SIG-M5 (cell line): ENCODE measurements at places on chromosomes 2 and 18.

DNA sequence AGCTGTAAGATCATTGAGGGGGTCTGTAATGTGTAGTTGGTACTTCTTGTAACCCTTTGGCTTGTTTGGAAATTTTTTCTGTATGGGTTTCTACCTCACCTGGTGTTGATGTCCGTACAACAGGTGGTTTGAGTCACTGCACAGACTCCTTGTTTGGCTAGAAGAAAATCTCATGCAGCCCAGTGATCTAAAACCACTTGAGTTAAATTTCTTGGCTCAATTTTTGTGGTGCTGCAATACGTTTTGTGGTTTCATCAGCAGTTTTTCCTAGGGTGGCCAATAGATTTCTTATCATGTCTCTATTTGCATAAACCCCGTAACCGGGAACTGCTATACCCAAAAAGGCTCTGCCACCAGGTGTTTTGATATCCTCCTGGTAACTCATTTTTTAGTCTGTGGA, 43.4 kb downstream of the CERS6 start:
- DNase-seq: no peak

- no peak for DNase-seq
Observed at GRCh38 chr2:106137731-106138521, 56.2 kb downstream of the UXS1 start.

DNA sequence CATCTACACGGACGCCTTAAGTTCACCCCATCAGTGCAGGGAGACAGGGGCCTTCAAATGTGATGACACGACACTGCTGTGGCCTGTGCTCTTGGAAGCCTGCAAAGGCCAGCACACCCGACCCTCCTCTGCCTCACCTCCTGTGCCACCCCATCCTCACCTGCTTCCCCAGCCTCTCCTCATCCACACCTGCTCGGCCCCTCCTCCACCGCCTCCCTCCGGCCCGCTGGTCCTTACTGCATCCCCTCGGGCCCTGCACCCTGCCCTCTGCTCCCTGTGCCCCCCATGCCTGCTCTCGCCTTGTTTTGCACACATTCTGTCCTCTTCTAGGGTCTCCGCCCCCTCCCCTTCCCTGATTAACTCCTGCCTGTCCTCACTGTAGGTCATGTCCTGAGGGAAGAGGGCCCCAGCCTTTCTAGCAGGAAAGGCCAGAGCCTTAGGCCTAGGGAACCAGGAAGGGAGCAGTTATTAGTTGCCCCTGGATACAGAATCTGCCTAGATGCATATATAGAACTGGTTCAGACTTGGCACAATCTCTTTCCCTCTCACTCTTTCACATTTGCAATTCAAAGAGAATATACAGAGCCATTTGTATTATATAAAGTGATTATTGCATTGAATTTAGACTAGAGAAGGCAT, 39.4 kb downstream of the TRAPPC12 start:
- no peak for DNase-seq

DNA sequence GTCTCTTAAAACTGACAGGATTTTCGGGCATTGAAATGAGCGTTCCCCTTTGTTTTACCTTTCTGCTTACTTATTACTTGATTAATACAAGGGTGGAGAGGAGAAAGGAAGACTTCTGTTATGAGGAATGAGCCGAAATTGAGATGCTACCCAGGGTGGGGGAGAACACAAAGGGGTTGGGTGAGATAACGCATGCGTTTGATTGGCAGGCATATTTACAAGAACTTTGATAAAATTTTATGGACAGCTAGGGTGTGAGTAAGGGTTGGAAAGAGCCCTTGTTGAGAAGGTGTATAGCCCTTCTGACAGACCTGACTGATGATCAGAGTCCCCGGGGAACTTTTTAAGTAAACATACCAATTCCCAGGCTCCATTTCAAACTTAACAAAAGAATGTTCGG, 1.8 kb downstream of the RNF138 start:
- no peak for DNase-seq

DNA sequence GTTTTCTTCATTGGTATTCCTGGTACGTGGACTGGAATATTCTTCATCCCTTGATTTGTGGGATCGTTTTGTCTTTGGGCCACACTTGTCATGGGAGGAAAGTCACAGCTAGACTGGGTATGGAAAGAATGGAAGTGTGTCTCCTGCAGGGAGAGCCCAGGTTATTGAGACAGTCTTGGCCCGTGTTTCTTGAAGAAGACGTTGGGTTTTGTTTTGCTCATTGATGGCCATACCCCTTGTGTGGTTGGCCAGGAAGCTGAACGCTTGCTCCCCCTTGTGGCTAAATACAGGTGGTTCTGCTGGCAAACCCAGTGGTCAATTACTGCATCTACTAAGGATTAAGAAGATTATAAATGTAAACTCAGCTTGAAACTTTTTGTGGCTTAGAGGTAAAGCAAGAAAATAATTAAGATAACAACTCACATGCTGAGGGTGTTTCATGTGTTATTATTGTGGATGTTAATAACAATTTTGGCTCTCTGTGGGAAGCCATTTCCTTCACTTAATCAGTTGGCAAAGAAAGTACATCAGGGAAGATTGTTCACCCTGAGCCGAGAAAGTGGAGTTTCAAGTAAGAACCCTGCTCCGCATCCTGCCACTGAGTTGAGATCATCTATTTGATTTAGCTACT, 91.8 kb downstream of the NEDD4L start:
- DNase-seq: no peak

DNA sequence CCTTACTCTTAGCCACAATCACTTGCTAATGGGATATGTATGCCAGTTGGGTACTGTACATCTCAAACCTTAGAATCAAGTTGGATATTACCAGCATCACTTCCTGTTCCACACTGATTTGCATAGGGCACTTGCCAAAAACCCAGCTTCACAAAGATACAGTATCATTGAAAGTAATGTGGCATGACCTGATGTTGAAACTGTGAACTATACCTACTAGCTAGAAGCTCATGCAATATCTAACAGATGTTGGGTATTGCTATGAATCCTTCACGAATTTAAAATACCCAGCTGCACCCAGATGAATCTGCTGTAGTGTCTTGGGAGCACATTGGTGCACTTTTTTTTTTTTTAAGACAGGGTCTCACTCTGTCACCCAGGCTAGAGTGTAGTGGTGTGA, 6.5 kb upstream of the STAMBP start:
- no peak for DNase-seq

DNA sequence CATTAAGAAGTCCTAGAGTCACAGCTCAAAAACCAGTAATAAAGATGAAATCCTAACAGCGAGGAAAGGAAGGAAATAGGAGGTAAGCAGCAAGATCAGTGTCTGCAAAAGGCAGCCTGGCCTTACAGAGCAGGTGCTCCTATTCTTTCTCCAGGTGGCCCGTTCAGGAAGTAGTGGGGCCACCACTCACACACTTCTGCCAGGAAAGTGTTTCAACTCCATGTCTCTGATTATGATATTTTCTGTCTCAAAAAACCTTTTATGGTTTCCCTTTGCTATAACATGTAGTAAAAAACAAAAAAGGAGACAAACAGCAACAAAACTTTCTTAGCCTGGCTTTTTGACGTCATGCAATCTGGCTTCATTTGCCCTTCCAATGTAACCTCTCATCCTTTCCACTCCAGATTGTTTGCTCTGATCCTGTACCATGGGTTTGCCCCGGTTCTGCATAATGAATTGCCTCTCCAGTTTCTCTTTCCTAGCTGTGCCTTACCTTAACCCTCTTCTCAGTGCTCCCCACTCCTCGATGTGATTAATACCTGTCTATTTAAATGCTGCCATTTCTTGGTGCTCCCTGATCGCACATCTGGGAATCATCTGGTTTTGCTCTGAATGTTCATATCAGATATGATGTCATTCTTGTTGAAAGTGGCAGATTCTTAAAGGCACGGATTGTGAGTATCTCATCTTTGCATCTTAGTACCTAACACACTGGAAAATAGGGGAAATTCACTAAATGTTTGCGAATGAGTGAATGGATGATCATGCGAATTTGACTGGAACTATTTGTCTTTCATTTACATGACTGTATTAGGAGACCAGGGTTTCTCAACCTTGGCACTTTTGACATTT, 50.6 kb upstream of the PTPRM start:
- DNase-seq: no peak
